Panc1 (cell line): ENCODE measurements at places on chromosomes 4 and X. TPM values are rescaled to one million over a fixed set of nuclear protein-coding genes. Genes with fewer than 3 reads are reported as not detected.

The CD38 gene
- total RNA-seq, result 0.15 TPM

The POU4F2 gene
- not detected for total RNA-seq

The RFC1 gene
- 34.4 TPM for total RNA-seq

- no peak overlapping the region for H3K27ac ChIP-seq
- DNase-seq, result peak; percentile 10
- no peaks in the 10 kb centered on the region for H3K36me3 ChIP-seq
- H3K4me3 ChIP-seq, result no peak overlapping the region
Observed at GRCh38 chrX:12497832-12498591, 293.2 kb upstream of the PRPS2 start.

DNA sequence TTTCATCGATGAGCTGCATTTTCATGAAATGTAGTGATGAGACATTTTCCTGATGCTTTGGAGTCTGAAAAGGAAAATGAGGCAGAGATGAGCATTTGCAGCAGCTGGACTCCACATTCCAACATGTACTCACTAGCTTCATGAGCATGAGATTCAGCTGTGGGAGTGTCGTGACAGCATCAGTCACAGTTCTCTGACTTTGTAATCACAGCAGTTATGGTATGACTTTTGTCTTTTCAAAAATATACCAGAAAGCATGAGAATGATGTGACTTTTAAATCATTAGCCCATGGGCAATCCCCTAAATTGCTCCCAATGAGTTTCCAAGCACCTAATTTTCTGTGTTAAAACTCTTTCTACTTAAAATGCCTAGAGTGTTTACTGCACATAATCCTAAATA is 18.3 kb upstream of the MSL3 start:
- H3K27ac ChIP-seq, result no peak overlapping the region
- H3K4me3 ChIP-seq, result no peak overlapping the region
- no peaks in the 10 kb centered on the region for H3K4me1 ChIP-seq
- DNase-seq, result no peak
- no peaks in the 10 kb centered on the region for H3K36me3 ChIP-seq
- H3K27me3 ChIP-seq, result no peaks in the 10 kb centered on the region

GRCh38 chr4:120703908-120704307 is 218.6 kb downstream of the PRDM5 start:
- no peak overlapping the region for H3K27ac ChIP-seq
- no peaks in the 10 kb centered on the region for H3K36me3 ChIP-seq
- no peaks in the 10 kb centered on the region for H3K27me3 ChIP-seq
- H3K4me3 ChIP-seq, result no peak overlapping the region

GRCh38 chr4:174201871-174202270 is 81.6 kb downstream of the FBXO8 start:
- no peak for DNase-seq
- no peaks in the 10 kb centered on the region for H3K36me3 ChIP-seq
- no peaks in the 10 kb centered on the region for H3K27me3 ChIP-seq
- no peak overlapping the region for H3K4me3 ChIP-seq
- no peak overlapping the region for H3K27ac ChIP-seq
- H3K4me1 ChIP-seq, result no peaks in the 10 kb centered on the region

DNA sequence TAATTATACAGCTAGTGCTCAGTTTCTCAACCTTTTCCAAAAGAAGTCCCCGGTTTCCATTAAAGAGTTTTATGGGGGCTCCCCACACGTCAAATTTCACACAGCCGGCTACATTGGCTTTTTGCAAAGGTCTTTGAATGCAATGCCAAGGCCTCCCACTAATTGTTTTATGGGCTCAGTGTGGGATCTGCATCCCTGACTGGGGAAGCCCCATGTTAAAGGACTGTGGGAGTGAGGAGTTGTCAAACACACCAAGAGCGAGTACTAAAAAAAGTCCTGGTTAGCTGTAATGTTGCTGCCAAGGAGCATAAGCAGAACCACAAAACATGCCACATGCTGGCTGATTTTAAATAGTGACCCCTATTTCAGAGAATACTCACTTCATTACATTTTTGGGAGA is 162.6 kb downstream of the BMPR1B start:
- DNase-seq, result no peak
- no peaks in the 10 kb centered on the region for H3K36me3 ChIP-seq
- no peak overlapping the region for H3K4me3 ChIP-seq
- no peaks in the 10 kb centered on the region for H3K4me1 ChIP-seq
- H3K27me3 ChIP-seq, result no peaks in the 10 kb centered on the region

- peaks cover 4% of the 10 kb centered on the region; the same call in 1 of the 2 replicates for H3K27me3 ChIP-seq
- H3K27ac ChIP-seq, result no peak overlapping the region
- no peaks in the 10 kb centered on the region for H3K4me1 ChIP-seq
- H3K36me3 ChIP-seq, result no peaks in the 10 kb centered on the region
- no peak for DNase-seq
Observed at GRCh38 chrX:152892999-152893891, 4.6 kb upstream of the ZNF185 start.

DNA sequence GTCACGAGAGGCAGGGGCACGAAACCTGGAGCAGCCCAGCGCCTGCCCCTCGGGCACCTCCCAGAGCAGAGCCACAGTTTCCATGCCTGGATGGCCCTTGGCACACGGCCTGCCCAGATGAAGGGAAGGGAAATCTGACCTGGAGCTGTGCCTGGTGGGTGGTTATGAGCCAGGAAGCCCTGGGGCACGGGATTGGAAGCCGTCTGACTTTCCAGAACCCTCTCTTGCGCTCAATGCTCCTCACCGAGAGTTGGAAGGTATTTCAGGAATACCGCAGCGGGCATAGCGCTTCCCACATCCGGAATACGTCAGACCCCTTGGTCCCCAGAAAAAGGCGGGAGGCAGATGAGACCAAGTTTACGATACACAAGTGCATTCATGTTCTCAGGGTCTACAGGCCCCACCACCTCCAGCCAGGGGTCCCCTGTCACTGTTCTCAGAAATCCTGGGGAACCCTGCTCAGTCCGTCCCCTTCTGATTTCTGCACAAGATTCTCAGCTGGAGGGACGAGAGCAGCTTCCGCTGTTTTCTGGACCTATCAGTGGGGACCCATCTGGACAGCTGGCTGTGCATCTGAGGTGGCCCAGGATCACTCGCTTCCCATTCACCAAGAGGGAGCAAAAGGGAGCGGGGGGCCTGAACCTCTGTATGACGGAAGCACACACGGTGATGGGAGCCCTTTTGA is 172.9 kb downstream of the AFAP1 start:
- no peak for DNase-seq
- H3K4me3 ChIP-seq, result no peak overlapping the region
- no peaks in the 10 kb centered on the region for H3K27me3 ChIP-seq
- peak overlapping the region; percentile 94 for H3K27ac ChIP-seq

DNA sequence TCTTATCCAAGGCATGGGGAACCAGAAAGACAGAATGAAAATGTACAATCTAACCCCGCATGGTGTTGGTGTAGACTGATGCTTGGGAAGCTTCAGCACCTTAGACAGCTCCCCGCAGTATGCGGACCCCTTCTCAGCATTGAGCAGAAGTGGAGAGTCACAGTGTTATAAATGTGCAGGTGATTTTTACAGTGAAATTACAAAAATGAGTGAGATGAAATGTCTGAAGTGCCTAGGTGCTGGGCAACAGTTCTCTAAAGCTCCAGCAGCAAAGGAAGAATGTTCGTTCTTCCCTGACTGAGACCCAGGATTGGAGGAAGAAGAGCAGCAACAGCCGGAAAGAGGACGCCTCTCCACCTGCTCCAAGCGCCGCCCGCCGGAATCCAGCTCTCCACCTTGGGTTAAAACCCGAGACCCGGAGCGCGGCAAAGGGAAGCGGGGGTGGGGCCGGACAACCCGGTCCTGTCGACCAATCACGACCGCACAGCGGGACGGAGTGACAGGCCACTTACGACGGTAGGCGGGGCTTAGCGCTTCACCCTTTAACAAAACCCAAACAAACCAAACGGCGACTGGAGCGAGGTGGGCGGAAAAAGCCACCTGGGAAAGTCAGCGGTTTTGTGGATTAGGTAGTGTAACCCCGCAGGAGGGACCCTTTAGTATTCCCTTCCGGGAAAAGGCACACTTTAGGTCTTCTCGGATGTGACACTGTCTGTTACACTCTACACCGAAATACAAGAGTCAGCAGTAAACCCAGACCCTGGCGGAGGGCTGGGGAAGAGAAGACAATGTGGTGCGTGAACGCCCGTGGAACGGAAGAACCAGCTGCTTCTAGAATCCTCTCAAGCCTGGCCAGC is at the start of gene GLRA3:
Gene GLRA3 (minus strand): TSS at position 403 of the 857 bp plus-strand sequence. CDS start 436 bp downstream, outside the sequence.
- no peaks in the 10 kb centered on the region for H3K4me1 ChIP-seq
- H3K27me3 ChIP-seq, result no peaks in the 10 kb centered on the region
- H3K4me3 ChIP-seq, result no peak within 1 kb of the TSS

GRCh38 chr4:152635851-152636250 is 43.9 kb downstream of the TMEM154 start:
- DNase-seq, result no peak
- H3K36me3 ChIP-seq, result no peaks in the 10 kb centered on the region
- no peaks in the 10 kb centered on the region; the same call in 1 of the 2 replicates for H3K4me1 ChIP-seq

GRCh38 chrX:20952180-20952579 is 422.0 kb upstream of the CNKSR2 start:
- no peak overlapping the region for H3K27ac ChIP-seq
- no peaks in the 10 kb centered on the region for H3K27me3 ChIP-seq
- no peak for DNase-seq
- H3K36me3 ChIP-seq, result no peaks in the 10 kb centered on the region
- no peak overlapping the region for H3K4me3 ChIP-seq
- no peaks in the 10 kb centered on the region for H3K4me1 ChIP-seq

GRCh38 chr4:152938237-152938947 is 2.3 kb downstream of the FHDC1 start:
- H3K27me3 ChIP-seq, result peaks cover 5% of the 10 kb centered on the region; the same call in 1 of the 2 replicates
- H3K36me3 ChIP-seq, result no peaks in the 10 kb centered on the region
- peak overlapping the region; percentile 45 for H3K4me3 ChIP-seq

DNA sequence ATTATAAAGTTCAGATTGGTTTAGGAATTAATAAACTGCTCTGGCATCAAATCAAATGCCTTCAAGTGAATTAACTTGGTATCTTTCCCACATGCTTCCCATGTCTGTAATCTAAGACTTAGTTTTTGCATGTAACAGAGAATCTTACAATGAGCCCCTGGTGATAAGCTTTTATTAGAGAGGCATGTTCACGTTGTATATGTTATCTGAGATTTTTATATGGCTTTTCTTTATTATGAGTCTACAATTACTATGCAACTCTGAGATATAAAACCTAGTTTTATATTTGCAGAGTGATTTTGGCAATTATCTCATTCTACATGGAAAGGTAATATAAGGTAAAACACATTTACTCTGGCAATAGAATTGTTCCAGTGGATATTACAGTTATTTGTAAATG is 1578.4 kb upstream of the IGFBP7 start:
- H3K27ac ChIP-seq, result no peak overlapping the region
- no peaks in the 10 kb centered on the region for H3K4me1 ChIP-seq
- H3K36me3 ChIP-seq, result no peaks in the 10 kb centered on the region
- DNase-seq, result no peak

- H3K4me1 ChIP-seq, result no peaks in the 10 kb centered on the region
- H3K36me3 ChIP-seq, result no peaks in the 10 kb centered on the region
- DNase-seq, result no peak
Observed at GRCh38 chr4:66439508-66439907, 769.2 kb upstream of the EPHA5 start.

- no peak for DNase-seq
- H3K27me3 ChIP-seq, result no peaks in the 10 kb centered on the region
- H3K4me3 ChIP-seq, result no peak overlapping the region
Observed at GRCh38 chrX:153444333-153445011, 1.4 kb downstream of the TREX2 start.
